ENCODE measurements at places on chromosomes 5 and 9. TPM values are rescaled to one million over a fixed set of nuclear protein-coding genes. Genes with fewer than 3 reads are reported as not detected.

The TRPM3 gene
- not detected for total RNA-seq

The ADRB2 gene
- 0.51 TPM for total RNA-seq

The CD72 gene
- total RNA-seq = not detected

The EPB41L4B gene
- 11.1 TPM for total RNA-seq

Data from A549 treated with RU486 at 1 μM for 4 hours (cell line).